CD4-positive, alpha-beta memory T cell (primary cell): ENCODE measurements at places on chromosomes 16 and 17.
A peak's percentile ranks its signal among the peaks of the same experiment; 100 is the strongest.

GRCh38 chr17:32936894-32937500 is 9.0 kb downstream of the TMEM98 start:
- DNase-seq, result peak; percentile 49

- DNase-seq, result no peak
Observed at GRCh38 chr16:2749476-2749875, 3.0 kb upstream of the SRRM2 start.

- DNase-seq, result no peak
Observed at GRCh38 chr16:28528463-28528867, 10.3 kb downstream of the NUPR1 start.

DNA sequence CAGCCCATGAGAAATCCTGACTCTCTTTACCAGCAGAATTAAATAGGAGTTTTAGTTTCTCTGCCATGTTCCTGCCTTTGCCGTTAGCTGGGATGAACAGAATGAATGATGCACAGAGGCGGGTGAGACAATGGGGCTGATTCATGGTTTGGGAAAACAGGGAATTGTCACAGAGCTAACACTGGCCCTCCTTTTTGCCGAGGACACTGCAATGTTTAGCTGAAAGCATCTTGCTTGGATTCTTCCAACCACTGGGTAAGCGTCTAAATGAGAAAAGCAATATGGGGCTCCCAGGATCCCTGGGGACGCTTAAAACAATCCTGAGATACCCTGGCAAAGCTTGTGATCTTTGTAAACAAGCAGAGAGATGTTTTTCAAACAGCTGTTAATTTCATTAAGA is 12.8 kb upstream of the PAFAH1B1 start:
- DNase-seq, result no peak

DNA sequence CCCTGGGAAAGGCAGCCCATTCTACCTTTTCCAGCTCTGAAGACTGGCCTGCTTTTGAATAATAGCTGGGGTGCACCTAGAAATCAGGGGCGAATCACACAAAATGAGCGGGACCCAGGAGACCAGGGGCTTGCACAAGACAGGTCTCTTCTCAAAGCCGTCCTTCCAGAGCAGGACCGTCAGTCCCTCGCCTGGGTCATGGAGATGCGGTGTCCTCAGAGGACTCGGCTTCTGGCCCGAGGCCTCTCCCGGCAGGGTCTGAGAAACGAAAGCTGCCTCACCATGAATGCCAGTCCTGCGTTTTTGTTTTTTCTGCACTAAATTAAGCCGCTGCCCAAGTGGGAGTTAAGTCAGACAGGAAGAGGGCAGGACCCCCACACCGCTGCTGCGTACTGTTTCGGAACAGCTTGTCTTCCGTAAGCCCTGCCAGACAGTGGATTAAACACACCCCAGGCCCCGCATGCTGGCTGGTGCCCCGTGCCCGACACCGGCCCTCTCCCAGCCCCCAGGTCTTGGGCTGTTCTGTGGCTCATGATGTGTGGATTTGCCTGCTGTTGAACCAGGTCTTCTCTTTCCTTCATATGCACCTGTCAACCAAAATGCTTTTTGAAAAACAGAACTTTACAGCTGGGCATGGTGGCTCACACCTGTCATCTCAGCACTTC is 142.1 kb upstream of the RPH3AL start:
- DNase-seq, result no peak

GRCh38 chr17:64269687-64270649 is 6.9 kb upstream of the TEX2 start:
- DNase-seq, result no peak

- DNase-seq, result no peak
Observed at GRCh38 chr16:12675046-12675445, 128.6 kb downstream of the CPPED1 start.

- no peak for DNase-seq
Observed at GRCh38 chr17:65598746-65599145, 37.3 kb upstream of the AXIN2 start.

DNA sequence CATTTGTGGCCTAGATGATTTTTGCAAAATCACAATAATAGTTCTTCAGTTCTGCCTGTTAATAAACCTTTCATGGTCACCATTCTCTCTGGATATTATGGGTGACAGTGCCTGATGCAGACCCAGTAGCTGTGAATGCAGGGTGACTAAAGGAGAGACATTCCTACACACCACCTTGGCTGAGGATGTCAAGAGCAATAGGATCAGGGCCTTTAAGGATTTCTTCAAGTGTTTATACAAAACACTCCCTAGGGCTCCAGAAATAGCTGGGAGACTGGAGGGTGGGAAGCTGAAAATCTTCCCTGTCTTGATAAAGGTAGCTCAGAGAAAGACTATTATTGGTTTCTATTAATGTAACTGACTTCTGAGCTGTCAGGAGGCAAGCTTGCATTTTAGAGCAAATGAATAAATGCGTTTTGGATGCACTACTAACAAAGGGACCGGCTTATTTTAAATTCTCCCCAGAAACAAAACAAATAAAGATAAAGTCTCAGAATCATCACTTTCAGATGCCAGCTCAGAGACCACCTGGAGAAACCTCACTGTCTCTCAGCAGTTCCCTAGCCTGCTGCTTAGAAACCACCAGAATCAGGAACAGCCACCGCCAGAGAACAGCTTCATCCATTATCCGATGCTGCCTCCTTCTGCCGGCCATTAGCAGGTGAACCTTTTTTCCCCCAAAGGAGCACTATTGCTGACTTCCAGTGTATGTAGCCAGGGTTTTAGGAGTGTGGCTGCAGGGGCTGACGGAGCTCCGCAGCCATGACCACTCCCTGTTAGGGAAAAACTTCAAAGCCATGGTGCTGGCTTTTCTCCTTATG is 171.4 kb upstream of the DYNLRB2 start:
- no peak for DNase-seq

GRCh38 chr17:47981462-47981861 is 10.5 kb downstream of the CDK5RAP3 start:
- no peak for DNase-seq

- no peak for DNase-seq
Observed at GRCh38 chr16:56475201-56475600, 23.8 kb downstream of the OGFOD1 start.

- DNase-seq, result no peak
Observed at GRCh38 chr16:56525236-56525635, 5.4 kb upstream of the BBS2 start.

DNA sequence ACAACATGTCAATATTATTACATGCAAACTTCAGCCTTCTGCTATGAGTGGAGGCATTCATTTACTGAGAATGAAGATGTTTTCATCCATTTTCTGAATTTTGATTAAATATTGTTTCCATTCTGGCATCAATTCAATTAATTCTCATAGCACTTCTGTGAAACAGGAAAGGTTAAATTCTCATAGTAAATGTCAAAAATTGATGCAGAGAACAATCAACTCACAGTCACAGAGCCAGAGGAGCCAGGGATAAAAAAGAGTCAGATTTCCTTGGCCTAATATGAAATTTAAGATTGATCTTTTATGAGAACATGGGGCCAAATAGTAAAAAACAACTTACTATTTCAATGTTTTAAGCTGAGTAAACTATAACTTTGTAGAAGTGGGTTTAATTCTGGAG is 183.8 kb upstream of the AXIN2 start:
- DNase-seq, result no peak

GRCh38 chr16:81863630-81864352 is 84.7 kb downstream of the PLCG2 start:
- no peak for DNase-seq

- DNase-seq, result no peak
Observed at GRCh38 chr17:79217473-79218135, 143.0 kb downstream of the ENGASE start.

GRCh38 chr17:29167393-29168078 is 12.7 kb downstream of the MYO18A start:
- DNase-seq, result no peak

DNA sequence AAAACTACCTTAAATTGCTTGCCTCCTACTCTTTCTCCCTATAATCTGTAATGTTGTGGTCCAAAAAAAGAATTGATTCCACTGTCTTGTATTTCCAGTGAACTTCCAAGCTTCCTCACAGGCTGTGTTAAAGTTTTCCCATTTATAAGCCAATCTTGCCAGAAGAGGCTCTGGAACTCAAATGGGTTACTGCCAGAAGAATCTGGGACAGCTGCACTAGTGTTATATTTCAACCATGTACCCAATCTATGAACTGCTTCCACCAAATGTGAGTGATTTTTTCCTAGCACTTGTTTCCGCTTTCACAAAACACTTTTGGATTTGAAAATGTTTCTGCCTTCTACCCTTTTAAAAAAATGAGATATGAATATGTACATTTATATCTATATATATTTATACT is 1.8 kb downstream of the CCDC43 start:
- DNase-seq, result no peak

- DNase-seq, result no peak
Observed at GRCh38 chr17:27944546-27945332, 51.6 kb upstream of the LYRM9 start.

DNA sequence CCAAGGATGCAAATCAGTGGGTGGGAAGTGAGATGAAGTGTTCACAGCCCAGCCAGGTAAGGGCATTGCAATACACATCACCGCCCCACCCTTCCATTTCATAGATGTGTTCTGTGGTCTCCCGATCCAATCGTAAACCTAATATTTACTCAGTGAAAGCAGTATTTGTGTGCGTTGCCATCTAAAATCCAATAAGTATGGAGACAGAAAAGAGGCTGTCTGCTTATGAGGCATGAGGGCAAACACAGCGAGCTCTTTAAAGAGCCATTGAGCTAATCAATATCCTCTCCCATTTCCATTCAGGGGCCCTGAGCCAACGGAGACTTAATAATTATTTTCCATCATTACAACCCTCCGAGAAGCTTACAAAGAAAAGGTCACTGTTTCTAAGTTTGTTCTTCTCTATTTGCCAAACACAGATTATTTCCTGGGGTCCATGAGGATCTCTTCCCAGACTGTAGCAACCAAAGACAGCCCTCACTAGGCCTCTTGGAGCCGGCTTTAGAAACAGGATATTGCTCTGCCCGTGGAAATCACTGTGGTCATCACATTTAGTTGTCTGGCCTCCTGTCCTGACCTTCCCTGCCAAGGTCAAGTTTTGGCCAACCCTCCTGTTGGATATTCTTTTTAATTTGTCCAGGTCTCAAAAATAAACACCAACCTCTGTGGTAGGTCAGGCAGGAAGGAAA is 120.1 kb downstream of the SLC39A11 start:
- no peak for DNase-seq

GRCh38 chr16:813204-813915 is 12.8 kb upstream of the GNG13 start:
- peak; percentile 45 for DNase-seq

GRCh38 chr16:57622361-57623250 is 5.8 kb upstream of the ADGRG1 start:
- no peak for DNase-seq

DNA sequence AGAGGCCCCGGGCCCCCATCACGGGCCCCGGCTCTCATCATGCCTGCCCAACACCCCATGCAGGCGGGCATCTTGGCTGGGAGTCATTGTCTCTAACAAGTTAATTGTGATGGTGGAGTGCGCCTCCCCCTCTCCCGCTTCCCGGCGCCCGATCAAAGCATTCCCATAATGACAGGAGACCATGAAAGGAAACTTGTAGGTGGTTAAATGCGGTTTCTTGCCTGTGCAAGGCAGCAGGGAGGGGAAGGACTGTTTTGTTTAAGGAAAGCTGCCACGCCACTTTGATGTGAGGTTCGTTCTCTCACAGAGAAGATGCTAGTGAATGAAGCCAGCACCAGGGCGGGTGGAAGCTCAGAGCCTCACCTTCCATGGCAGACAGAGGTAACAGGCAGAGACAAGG is 45.4 kb downstream of the C16orf78 start:
- DNase-seq, result no peak

GRCh38 chr16:2785101-2785991 is 2.0 kb downstream of the PRSS33 start:
- DNase-seq, result peak; percentile 36

DNA sequence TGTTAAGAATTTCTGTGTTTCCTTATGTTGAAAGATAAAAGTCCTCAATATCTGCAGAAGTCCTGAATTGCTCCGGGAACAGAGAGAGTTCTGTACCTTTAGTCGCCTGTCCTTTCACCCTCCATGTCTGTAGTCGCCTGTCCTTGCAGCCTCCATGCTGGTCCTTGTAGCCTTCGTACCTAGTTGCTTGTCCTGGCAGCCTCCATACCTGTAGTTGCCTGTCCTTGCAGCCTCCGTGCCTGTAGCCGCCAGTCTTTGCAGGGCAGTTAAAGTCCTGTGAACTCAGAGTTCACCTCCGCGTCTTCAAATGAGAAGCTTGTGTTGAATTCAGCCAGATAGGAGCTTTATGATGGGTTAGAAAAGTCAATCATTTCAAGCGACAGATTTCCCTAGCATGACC is 19.5 kb upstream of the ITGAX start:
- DNase-seq, result no peak

DNA sequence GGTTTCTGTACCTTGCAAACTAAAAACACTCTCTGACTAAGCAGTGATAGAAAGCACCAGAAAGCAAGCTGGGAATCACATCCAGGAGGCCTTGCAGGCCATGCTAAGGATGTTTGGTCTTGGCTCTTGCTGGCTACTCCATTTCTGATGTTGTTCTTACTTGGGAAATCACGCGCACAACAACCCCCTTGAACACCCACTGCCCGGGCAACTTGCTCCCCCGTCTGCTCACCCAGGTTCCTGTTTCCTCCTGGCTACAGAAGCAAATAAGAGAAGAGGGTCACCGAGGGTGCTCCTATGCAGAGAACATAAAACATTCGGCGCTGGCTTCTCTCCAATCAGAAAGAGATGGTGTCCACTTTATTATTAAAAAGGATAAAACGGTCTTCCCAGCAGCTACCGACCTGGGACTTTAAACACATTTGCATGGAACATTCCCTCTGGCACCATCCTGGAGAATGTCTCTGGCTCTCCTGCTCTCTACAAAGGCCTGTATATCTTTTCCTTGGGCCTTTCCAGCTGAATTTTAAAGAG is 271.2 kb upstream of the RPL38 start:
- no peak for DNase-seq

DNA sequence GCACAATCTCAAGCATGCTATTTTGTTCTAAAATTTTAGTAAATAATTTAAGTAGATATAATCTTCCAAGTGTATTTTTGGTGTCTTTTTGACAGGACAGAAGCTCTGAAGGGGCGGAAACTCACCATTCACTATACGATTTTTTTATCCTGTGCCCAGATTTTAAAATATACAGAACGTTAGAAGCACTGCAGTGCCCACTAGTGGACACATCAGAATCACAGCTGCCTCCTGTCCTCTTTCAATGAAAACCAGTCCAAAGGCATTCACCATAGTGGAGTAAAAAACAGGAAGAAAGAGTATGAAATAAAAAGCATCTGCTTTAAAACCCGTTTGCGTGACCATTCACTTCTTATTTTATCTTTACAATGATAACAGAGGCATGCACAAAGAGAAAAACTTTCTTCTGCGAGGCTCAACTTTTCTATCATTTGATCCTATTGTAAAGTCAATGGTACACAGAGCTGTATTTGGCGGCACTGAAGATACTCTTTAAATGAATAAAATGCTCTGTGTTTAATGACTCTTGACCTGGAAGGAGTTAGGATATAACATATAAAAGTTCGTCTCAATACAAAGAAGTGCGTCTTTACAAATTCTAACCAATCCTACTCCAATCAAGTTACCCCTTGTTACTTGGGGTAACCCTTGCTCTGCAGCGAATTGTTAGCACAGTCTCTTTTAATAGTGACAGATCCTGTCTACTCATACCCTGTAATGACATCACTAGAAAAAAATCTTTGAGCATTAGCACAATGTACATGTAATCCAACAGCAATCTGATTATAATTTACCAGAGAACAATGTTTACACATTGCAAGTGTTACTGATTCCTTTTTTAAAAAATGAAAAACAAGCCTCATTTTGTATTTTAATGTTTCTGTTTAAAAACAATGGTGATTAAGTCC is 339.8 kb upstream of the PSMD7 start:
- DNase-seq, result peak; percentile 5
